ENCODE measurements at places on chromosomes 11 and 22.
A peak's percentile ranks its signal among the peaks of the same experiment; 100 is the strongest.

- DNase-seq: no peak
Observed at GRCh38 chr11:83031127-83031526, 40.6 kb downstream of the RAB30 start.

GRCh38 chr11:79413268-79413667 lies 27.6 kb downstream of the TENM4 start:
- DNase-seq: peak; percentile 61

DNA sequence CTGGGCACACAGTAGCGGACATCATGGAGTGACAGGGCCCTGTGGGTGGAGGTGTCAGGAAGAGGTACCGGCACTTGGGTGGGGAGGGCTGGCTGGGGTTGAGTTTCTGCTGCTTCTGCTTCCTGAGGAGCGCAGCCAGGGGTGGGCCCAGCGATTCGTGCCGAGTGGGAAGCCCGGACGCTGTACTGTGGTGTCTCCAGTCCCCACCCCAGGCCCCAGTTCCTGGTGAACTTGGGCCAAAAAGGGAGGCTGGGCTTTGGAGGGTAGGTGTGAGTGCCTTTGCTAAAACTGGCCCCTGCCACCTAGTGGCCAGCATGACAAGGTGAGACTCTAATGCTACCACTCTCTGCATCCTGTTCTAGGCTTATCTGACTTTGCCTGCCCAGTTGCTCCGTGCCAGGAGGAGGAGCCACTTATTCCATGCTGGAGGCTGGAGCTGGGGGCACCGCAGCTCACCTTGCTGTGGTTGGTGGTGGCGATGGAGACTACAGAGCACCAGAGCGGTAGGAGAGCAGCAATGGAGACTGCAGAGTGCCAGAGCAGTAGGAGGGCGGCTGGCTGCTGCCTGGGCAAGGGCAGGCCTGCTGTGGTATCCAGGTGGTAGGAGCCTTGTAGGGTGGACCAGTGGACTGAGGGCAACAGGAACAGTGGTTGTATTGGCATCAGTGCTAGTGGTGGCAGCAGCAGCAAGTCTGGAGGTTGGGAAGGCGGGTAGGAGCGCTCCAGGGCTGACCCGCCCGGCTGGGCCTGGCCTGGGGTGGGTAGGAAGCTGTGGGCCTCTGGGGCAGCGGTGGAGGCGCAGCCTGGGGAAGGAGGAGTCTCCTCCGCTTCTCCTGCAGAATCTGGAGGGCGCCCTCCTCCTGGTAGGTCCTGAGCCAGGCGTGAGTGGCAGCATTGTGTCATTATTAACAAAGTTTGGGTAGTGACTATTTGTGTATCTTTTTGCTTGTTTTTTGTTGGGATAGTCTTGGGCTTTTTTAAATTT lies 2.2 kb upstream of the RFPL2 start:
- DNase-seq: peak; percentile 86

DNA sequence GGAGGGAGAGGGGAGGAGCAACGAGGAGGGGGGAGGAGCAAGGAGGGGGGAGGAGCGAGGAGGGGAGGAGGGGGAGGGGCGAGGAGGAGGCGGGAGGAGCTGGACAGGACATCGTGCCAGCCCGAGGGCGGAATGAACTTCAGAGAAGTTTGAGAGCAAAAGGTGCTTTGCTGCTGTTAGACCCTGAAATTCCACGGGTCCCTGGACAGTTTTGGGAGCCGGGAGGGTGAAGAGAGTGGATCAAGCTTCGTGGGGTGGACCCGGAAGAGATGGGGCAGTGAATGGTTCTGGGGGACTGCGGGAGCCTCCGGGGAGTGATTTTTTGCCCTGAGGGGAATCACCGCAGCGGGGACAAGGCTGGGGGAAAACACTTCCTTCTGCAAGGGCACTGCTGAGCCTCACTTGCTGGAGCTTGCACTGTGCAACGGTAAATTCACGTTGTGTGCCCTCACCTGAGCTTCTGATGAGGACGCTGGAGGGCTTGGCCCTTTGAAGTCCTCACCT lies 10.7 kb upstream of the NLRP6 start:
- no peak for DNase-seq

- no peak for DNase-seq
Observed at GRCh38 chr11:82521427-82521826, 212.2 kb downstream of the FAM181B start.

DNA sequence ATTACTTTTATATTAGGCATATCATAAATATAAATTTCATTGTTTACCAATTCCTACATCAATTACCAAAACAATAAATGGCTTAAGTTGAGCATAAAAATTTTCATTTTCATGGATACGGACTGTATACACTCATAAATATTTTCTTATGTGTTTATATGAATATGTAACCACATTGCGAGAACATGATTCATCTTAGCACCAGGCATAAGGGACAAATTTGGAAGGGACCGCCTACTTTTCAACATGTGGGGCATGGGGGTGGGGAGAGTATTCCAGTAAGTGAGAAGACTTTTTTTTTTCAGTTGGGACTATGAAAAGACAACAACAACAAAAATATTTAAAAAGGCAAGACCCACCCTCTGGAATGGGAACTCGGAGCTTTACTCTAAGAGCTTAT lies 296.1 kb downstream of the RAB38 start:
- no peak for DNase-seq

DNA sequence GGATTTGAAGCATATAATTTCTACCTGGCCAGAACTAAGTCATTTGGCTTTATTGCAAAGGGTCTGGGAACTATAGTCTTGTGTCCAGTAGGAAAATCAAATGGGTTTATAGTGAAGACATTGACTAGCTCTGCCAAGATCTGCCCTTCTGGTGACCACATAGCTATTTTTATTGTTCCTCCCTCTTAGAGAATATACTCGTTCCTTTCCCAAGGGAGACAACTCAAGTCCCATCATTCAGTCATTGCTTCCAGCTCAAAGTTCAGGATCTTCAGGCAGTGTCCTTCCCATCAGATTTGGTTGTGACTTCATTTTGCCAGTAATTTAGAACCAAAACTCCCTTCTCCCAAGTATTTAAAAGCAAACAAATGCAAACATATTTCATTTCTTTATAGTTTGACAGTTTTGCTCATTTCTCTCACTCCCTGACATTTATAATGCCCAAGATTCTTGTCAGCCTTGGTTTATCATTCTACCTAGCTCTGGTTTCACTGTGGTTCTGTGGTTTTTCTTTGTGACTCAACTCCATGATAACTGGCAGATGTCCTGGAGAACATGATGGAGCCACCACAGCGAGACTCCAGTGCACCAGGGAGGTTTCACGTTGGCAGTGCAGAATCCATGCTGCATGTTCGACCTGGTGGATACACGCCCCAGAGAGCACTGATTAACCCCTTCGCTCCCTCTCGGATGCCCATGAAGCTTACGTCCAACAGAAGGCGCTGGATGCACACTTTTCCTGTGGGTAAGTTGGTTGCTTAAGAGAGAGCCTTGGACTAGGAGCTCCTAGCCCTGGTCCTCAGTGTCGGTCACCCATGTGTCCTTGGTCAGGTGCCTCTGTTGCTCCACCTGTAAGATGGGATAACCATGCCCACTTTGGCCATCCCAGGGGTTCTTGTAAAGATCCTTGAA lies 64.9 kb downstream of the DEPDC5 start:
- peak; percentile 20 for DNase-seq

- no peak for DNase-seq
Observed at GRCh38 chr22:45526281-45526680, 23.6 kb downstream of the FBLN1 start.

DNA sequence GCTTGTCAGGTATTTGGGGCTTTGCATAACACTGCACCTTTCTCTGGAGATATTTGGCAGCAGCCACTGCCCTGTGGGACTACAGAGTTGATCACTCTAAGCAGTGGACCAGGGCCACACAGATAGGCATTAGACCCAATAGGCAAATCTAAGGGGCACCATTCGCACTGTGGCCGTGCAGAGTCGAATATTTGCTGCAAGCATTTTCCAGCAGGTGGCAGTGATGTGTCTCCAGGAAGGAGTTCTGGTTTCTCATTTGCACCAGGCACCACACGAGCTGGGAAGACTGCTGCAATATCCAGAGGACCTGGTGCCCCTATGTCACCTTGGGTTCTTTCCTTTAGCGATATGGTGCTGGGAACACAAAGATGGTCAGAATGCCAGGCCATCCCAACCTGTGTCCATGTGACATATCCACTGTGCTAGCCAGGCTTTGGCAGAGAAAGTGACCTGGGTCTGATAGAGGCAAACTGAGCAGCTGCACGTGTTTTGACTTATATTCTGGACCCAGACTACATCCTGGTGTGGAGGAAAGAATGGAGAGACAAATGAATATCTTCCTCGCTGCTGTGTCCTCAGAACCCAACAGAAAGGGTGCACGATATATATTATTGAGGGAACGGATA lies 318.7 kb downstream of the BUD13 start:
- DNase-seq: peak; percentile 80

- no peak for DNase-seq
Observed at GRCh38 chr11:103433386-103434072, 324.3 kb downstream of the DYNC2H1 start.
